ENCODE measurements at places on chromosomes 12 and 14.

- H3K4me3 ChIP-seq: no peak overlapping the region
- DNase-seq: no peak
- H3K4me1 ChIP-seq: no peaks in the 10 kb centered on the region
These were observed 89.2 kb downstream of the PRMT8 start for GRCh38 chr12:3580094-3580749.

- H3K27me3 ChIP-seq: no peaks in the 10 kb centered on the region
- H3K4me1 ChIP-seq: peaks cover 22% of the 10 kb centered on the region
- no peak for DNase-seq
- no peak overlapping the region for H3K27ac ChIP-seq
- no peaks in the 10 kb centered on the region for H3K36me3 ChIP-seq
These were observed 42.6 kb downstream of the TRAF3 start for GRCh38 chr14:102819747-102820330.

DNA sequence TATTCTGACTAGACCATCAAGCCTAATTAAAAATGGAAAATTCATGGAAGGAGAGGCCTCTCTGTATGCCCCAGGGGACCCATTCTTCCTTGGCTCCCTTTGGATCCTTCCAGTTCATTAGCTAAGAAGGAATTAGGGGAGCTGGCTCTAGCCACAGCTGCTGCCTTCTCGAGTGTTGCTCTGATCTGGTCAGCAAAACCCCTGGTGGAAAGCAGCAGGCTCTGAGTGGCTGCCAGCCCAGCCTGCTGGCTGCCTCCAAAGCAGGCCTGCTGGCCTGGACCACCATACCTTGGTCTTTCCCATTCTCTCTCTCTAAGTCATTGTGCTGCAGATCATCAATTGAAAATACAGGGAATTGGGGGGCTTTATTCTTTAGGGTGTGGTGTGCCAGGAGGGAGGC lies 29.0 kb upstream of the AKAP6 start:
- H3K4me1 ChIP-seq: no peaks in the 10 kb centered on the region
- no peak overlapping the region for H3K27ac ChIP-seq

DNA sequence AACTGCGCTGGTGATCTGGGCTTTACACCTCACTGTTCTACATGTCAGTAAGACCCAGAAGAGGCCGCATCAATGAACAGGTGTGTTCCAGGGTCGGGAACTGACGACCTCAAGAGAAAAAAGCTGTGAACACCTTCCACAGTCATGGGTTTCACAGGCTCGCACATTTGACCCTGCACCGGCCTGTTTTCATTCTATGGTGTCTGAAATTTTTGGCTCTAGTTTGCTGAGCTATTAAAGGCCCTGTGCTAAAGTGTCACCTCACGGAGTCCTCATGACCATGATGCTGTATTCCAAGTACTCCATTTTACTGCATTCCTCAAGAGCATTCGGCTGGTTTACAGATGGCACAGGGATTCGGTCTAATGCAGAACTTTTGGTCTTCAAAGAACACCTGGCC lies 78.9 kb downstream of the KDM2B start:
- DNase-seq: no peak
- peaks cover 14% of the 10 kb centered on the region for H3K36me3 ChIP-seq
- H3K4me1 ChIP-seq: peaks cover 4% of the 10 kb centered on the region
- no peaks in the 10 kb centered on the region for H3K27me3 ChIP-seq
- no peak overlapping the region for H3K27ac ChIP-seq

- H3K4me1 ChIP-seq: peaks cover 4% of the 10 kb centered on the region
- H3K27me3 ChIP-seq: no peaks in the 10 kb centered on the region
- no peak overlapping the region for H3K27ac ChIP-seq
- H3K4me3 ChIP-seq: no peak overlapping the region
These were observed 93.5 kb downstream of the PLEKHA5 start for GRCh38 chr12:19223018-19223417.

DNA sequence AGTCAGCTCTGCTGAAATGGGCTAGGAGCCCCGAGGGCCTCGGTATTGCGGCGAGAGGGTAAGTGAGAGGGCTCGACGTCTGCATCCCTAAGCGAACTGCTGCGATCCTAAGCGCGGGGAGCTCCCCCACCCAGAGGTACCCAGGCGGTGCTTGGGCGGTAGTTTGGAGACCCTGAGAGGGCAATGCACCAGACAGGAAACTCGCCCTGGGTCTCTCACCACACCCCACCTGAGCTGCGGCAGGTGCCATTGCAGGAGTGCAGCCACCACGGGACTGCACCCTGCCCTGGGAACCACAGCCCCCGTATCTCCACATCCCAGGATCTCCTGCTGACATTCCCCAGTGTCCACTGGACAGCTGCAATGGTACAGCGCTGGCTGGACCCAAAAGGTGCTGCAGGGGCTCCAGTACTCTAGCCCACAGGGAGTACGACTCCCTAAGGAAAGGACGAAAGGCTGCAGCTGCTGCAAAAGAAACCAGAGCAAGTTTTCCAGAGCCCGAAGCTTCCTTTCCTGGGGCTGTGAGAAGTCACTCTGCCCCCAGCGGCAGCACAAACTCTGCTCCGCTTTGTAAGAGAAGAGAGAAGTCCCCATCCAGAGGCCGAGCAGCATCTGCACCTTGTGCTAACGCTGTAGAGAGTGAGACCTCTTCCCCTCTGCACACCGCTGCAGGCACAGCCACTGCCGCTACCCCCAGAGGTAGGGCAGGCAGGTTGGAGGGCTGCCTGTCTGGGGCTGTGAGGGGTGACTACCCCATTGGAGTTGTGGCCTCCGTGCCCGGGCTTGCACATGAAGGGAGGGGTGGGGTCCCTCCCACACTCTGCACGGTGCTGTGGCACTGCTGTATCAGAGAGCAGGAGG lies 31.1 kb upstream of the MON2 start:
- no peaks in the 10 kb centered on the region for H3K36me3 ChIP-seq
- H3K4me3 ChIP-seq: peak overlapping the region; percentile 45
- peak; percentile 60 for DNase-seq

DNA sequence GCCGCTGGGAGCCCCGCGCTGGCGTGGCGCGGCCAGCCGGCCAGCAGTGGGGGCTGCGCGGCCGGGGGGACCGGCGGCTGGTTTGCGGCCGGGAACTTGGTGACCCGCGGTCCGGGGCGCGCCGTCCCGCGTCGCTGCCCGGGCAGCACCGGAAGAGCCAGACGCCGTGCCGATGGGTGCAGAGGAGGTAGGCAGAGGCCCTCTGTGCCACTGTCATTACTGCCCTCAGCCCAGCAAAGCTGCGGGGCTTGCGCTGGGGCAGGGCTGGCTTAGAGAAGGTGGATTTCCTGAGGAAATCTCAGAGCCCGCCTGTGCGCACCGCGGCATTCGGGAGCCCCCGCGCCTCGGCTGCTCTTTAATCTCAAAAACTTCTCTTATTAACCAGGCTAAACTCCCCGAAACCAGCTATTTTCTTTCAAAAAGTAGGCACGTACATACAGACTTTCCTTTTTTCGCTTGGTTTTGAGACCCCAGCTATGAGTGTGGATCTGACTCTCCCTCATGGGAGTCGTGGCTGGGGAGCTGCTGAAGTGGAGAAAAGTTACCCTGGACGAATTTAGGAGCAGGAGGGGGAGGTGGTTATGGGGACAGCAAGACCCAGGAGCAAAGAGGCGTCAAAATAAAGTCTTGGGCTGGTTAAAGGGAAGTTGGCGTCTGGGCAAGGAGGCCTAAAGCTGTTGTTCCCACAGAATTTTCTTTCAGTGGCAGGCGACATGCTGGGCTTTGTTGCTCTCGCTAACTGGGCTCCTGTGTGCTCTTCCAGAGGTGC lies 802 bp downstream of the SUSD6 start:
- no peaks in the 10 kb centered on the region for H3K36me3 ChIP-seq
- H3K4me3 ChIP-seq: peak overlapping the region; percentile 81
- peaks cover 61% of the 10 kb centered on the region for H3K4me1 ChIP-seq
- peak overlapping the region; percentile 97 for H3K27ac ChIP-seq
- no peaks in the 10 kb centered on the region for H3K27me3 ChIP-seq

DNA sequence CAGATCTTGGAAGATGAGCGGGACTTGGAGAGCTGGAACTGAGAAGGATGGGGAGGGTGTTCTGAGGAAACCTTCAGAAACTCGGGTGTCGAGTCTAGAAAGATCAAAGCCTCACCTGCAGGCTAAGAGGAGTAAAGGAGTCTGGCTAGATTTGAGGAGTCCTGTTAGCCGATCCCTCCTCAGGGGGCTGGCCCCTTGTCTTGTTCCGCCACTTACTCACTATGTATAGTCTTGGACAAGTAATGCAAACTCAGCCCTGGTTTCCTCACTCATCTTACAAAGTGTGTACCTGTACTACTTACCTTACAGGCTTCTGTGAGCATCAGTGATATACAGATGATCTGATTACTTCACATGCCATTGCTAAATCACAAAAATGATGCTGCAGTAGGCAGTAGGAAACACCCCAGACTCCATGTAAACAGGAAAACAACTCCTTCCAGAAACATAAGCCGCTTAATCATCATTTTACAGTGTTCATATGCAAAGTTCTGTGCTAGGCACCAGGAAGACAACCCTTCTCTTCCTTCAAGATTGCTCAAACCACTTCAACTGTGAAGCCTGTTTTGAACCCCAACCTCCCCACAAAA lies 2.0 kb upstream of the SPTLC2 start:
- H3K4me3 ChIP-seq: no peak overlapping the region
- no peak for DNase-seq
- H3K4me1 ChIP-seq: peaks cover 32% of the 10 kb centered on the region
- H3K36me3 ChIP-seq: no peaks in the 10 kb centered on the region
- no peaks in the 10 kb centered on the region for H3K27me3 ChIP-seq

DNA sequence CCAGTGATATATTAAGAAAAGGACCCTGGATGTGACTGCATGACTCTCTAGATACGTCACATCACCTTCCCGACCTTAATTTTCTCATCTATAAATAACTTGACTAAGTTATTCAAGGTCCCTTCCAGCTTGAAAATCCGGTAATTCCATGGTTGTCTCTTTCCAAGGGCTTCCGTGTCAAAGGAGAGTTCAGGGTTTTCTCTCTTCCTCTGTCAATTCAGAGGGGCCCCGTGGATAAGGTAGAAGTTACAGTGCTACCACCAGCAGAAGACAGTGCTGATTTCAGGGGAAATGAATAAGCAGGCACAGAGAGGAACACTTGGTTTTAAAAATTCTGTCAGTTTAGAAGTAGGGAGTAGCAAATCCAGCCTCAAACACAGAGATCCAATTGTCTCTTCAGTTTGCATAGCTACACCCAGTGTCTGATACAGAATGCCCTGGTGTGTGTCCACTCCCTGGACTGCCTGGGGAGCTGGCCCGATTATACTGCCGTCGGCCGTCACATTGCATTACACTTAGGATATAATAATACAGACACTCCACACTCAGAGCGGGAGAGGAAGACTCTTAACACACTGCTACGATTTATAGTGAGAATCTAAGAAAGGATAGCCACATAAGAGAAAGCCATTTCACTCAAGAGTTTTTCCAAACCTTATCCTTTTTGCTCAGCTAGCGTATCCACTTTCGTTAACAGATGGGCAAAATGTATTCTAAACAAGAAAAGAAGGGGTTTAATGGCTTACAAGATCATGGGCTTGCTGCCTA lies 54.7 kb upstream of the GTF2A1 start:
- no peak for DNase-seq
- H3K4me1 ChIP-seq: peaks cover 10% of the 10 kb centered on the region
- no peaks in the 10 kb centered on the region for H3K27me3 ChIP-seq
- H3K4me3 ChIP-seq: no peak overlapping the region
- no peak overlapping the region for H3K27ac ChIP-seq
- H3K36me3 ChIP-seq: peaks cover 26% of the 10 kb centered on the region

DNA sequence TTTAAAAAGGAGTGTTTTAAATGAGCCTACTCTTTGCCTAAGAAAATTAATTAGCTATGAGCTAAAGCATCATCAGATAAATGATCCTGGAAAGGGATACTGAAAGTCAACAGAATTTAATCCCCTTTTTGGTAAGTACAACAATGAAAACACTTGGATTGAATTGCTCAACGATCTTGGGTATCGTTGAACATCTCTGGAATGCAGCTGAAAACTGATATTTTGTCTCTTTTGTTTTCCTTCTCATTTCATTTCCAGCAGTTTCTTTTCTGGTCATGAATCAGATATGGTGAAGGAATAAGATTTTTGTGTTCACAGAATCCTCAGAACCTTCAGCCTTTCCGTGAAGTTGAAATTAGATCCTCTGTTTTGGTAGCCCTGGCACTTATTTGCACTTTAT lies 771.2 kb downstream of the FSCB start:
- no peaks in the 10 kb centered on the region for H3K4me1 ChIP-seq
- H3K27me3 ChIP-seq: no peaks in the 10 kb centered on the region
- H3K27ac ChIP-seq: no peak overlapping the region
- no peak overlapping the region for H3K4me3 ChIP-seq

- H3K27me3 ChIP-seq: no peaks in the 10 kb centered on the region
- H3K4me1 ChIP-seq: peaks cover 98% of the 10 kb centered on the region
- DNase-seq: no peak
- H3K27ac ChIP-seq: peak overlapping the region; percentile 97
- peak overlapping the region; percentile 3 for H3K4me3 ChIP-seq
- no peaks in the 10 kb centered on the region for H3K36me3 ChIP-seq
These were observed 7.9 kb downstream of the HDAC7 start for GRCh38 chr12:47811581-47812484.

GRCh38 chr14:55689981-55690871 lies 110.2 kb downstream of the KTN1 start:
- H3K4me1 ChIP-seq: no peaks in the 10 kb centered on the region
- no peak overlapping the region for H3K4me3 ChIP-seq
- peaks cover 15% of the 10 kb centered on the region for H3K36me3 ChIP-seq
- no peak overlapping the region for H3K27ac ChIP-seq

DNA sequence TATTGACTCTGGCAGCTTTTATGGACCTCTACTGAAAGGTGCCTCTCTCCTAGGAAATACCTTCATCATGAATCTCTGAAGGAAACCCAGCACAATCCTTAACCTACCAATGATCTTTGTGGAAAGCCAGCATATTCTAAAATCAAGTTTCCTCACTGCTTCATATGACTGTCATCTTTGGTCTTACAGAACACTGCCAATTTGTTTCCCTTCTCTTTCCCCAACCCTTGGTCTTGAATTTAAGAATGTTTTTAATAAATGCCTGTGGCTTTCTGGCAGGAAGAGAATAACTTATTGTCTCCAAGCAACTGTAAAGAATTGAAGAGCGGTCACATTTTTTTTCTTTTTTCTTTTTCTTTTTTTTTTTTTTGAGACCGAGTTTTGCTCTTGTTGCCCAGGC lies 427.6 kb downstream of the IPO8 start:
- no peaks in the 10 kb centered on the region for H3K36me3 ChIP-seq
- H3K27me3 ChIP-seq: no peaks in the 10 kb centered on the region
- H3K27ac ChIP-seq: no peak overlapping the region

- no peak for DNase-seq
- H3K4me3 ChIP-seq: no peak overlapping the region
- no peaks in the 10 kb centered on the region for H3K27me3 ChIP-seq
- peaks cover 54% of the 10 kb centered on the region for H3K36me3 ChIP-seq
These were observed 76.0 kb downstream of the SYNE3 start for GRCh38 chr14:95440496-95440895.

GRCh38 chr14:47194055-47194454 lies 481.4 kb downstream of the MDGA2 start:
- no peaks in the 10 kb centered on the region for H3K36me3 ChIP-seq
- no peaks in the 10 kb centered on the region for H3K4me1 ChIP-seq
- no peaks in the 10 kb centered on the region for H3K27me3 ChIP-seq

- H3K36me3 ChIP-seq: no peaks in the 10 kb centered on the region
- DNase-seq: no peak
- no peaks in the 10 kb centered on the region for H3K4me1 ChIP-seq
- H3K27ac ChIP-seq: no peak overlapping the region
- no peak overlapping the region for H3K4me3 ChIP-seq
These were observed 104.3 kb upstream of the DACT1 start for GRCh38 chr14:58533446-58533845.

GRCh38 chr12:82754856-82755255 lies 68.2 kb downstream of the TMTC2 start:
- DNase-seq: no peak
- H3K27me3 ChIP-seq: no peaks in the 10 kb centered on the region
- no peaks in the 10 kb centered on the region for H3K36me3 ChIP-seq
- peaks cover 5% of the 10 kb centered on the region for H3K4me1 ChIP-seq
- H3K4me3 ChIP-seq: no peak overlapping the region

Data from suprapubic skin (tissue), 4 donors.